ENCODE measurements at places on chromosomes 7 and 10. TPM values are rescaled to one million over a fixed set of nuclear protein-coding genes. Genes with fewer than 3 reads are reported as not detected.

GRCh38 chr7:44152971-44153947 lies 12.1 kb upstream of the MYL7 start:
- peaks cover 1% of the 10 kb centered on the region for H3K27me3 ChIP-seq
- no peak overlapping the region for H3K4me3 ChIP-seq
- no peak overlapping the region for H3K27ac ChIP-seq

- H3K4me1 ChIP-seq, result no peaks in the 10 kb centered on the region
- no peak overlapping the region for H3K4me3 ChIP-seq
- H3K27me3 ChIP-seq, result no peaks in the 10 kb centered on the region
- no peak overlapping the region for H3K27ac ChIP-seq
- DNase-seq, result no peak
- H3K36me3 ChIP-seq, result no peaks in the 10 kb centered on the region
Measured at GRCh38 chr10:131773370-131774343, 127.2 kb upstream of the PPP2R2D start.

DNA sequence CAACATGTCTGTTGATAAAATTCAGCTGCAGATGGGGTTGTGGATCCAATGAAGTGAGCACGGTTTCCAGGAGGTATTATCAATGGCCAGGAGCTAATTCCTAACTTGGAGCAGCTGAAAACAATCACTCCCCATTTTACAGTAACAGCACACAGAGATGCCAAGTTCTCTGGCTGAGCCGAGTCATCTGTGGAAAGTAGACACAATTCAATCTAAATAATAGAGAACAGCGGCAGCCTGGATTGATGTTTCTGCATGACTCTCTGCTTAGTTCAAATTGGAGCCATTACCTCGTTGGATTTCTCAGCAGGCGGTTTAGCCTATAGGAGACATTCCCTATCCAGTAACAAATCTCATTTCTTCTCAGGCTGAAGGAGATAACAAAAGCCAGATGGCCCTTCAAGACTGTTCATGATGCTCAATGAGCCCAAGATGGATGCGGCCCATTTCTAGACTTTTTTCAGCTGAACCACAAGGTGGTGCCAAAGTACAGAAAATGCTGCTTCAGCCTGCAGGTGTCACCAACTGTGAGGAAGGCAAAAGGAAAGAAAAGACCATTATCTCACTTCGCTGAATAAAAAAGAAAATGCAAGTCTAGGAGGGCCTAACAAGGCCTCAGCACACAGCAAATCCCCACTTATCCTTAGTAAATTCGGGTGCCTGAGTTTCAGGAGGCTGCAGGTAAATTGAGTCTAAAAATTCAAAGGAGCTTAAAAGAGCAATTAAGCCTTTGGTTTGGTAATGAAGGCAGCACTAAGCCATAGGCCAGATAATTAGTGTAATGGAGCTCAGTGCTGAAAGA lies 83.7 kb downstream of the SLC16A9 start:
- H3K4me3 ChIP-seq, result no peak overlapping the region
- no peaks in the 10 kb centered on the region for H3K36me3 ChIP-seq
- H3K27me3 ChIP-seq, result no peaks in the 10 kb centered on the region
- H3K4me1 ChIP-seq, result no peaks in the 10 kb centered on the region

DNA sequence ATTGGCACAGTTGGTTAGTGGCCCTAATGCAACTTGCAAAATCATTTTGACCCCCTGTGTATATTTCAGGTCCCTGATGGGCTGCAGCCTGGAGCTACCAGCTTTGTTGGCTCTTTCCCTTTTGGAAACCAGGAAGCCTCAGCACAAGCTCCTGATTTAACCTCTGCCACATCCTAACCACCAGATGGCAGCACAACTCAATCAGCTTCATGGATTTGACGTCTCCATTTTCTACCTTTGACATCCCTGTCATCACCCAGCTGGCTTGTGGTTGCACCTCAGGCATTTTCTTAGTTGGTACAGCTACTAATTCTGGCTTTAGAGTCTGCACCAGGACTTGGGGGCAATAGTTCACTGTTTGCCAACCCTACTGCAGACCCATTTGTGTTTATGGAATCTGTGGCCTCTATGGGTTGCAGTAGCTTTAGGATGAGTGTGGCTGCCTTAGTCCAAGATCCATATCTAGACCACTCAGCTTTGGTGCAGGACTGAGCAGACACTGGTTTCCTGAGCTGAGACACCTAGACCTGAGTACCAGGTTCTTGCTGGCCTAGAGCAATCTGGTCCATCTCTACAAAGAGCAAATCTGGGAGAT lies 456.2 kb downstream of the REEP3 start:
- no peak overlapping the region for H3K4me3 ChIP-seq
- DNase-seq, result no peak
- H3K27me3 ChIP-seq, result no peaks in the 10 kb centered on the region
- no peaks in the 10 kb centered on the region for H3K4me1 ChIP-seq

DNA sequence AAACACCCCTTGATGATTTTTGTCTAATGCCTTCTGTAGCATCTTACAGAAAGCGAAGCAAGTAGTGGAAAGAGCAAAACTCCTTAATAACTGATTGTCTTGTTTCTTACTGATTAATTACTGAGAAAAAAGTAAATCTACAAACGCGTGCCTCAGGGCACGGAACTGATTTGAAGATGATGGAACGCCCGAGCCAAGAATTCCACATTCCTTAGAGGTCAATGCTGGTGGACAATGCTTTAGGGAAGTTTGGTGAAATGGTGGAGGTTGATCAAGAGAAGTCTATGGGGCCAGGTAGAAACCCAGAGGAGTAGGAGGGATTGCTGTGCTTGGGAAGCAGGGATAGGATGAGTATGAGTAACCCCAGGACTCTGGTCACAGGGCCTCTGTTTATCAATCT lies 5.0 kb upstream of the SORBS1 start:
- no peaks in the 10 kb centered on the region for H3K36me3 ChIP-seq
- H3K27ac ChIP-seq, result no peak overlapping the region
- no peak for DNase-seq
- H3K4me1 ChIP-seq, result no peaks in the 10 kb centered on the region

DNA sequence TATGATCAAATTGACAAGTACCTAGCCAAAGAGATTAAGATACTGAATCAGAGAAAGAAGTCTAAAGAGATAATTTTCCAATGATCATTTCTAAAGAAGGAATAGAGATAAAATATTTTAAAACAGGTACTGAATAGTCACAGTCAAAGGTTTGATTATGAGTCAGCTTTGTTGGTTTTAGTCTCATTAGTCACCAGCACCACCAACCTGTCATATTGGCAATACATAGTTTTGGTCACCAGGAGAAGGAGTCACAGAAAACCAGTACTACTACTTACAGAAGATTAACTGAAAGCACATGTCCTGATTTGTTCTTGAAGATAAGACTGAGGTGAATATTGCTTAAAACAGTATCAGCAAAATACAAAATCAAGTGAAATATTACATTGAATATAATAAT lies 34.6 kb downstream of the ZEB1 start:
- no peak overlapping the region for H3K4me3 ChIP-seq
- H3K27ac ChIP-seq, result no peak overlapping the region
- no peaks in the 10 kb centered on the region for H3K36me3 ChIP-seq
- DNase-seq, result no peak
- peaks cover 14% of the 10 kb centered on the region for H3K4me1 ChIP-seq

DNA sequence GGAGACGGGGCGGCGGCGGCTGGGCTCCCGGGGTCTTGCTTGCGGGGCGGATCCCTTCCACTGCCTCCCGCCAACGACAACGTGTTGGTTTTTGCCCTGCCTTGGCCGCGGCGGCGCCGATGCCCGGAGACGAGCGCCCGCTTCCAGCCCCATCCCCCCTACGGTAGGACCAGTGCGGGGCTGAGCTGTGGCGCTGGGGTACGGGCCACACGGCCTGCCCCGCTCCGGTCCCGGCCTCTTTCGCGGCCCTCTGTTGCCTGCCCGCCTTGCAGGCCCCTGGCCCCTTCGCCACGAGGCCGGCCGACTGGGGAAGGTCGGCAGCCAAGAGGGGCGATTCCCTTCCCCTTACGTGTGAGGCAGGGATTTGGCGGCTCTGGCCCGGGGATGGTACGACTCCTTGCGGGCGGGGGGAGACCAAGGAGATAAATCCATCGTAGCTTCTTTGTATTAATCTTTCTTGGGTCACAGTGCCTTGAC lies 488 bp downstream of the EIF4H start:
- no peaks in the 10 kb centered on the region for H3K36me3 ChIP-seq
- peak; percentile 47 for DNase-seq
- peaks cover 66% of the 10 kb centered on the region for H3K4me1 ChIP-seq
- H3K4me3 ChIP-seq, result peak overlapping the region; percentile 92

DNA sequence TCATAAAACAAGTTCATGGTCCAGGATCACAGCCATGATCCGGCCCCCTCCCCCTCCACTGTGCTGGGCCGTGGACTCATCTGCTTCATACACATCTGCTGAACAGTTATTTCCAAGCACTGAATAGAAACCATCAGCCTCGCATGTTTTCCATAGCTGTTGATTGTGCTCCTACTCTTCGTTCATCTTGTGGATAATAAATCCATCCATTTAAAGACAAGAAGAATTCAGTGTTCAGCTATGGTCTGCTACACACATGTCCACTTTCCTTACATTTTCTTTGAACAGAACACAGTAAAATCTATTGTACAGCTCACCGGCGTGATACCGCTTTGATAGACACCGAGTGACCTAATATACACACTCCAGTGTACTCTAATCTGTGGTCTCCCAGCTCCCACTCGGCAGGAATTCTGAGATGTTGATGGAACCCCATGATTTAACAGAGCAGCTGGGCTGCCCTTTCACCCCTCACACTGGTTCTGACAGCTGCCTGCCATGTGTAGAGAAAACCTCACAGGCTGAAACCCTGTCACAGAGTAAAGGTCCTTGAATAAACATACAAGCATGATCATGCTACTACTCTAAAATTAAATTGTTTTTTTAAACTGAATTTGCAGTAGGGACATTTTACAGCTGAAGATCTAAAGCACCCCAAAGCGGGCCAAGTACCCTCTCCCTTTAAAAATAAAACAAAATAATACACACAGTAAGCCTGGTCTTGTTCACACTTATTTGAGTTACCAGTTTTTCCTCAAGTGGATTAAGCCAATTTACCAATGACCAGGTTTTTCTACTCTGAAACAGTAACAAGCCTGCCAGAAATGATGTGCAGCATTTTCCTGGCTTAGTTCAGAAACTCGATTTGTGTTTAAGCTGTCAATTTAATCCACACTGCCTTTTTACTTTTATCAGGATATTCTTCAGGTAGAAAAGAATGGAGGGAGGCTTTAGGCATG lies 95.1 kb upstream of the FZD1 start:
- no peaks in the 10 kb centered on the region for H3K27me3 ChIP-seq
- no peaks in the 10 kb centered on the region for H3K4me1 ChIP-seq
- DNase-seq, result no peak

DNA sequence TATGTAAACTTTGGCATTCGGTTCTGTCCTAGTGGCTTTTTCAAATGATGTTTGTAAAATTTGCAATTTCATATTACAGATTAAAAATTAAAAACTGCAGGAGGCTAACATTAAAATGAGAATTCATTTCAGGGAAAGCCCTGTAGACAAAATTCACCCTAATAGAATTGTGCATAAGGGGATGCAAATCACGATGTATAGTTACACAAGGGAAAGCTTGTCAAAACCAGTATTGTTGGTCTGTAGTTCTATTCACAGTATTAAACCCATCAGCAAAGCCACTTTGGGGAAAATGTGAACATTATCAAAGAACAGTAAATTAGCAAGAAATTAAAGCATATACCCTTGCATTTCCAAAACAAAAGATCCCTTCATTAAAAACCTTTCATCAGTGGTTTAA lies 39.9 kb upstream of the MKI67 start:
- H3K27ac ChIP-seq, result no peak overlapping the region
- no peaks in the 10 kb centered on the region for H3K36me3 ChIP-seq
- no peak overlapping the region for H3K4me3 ChIP-seq

DNA sequence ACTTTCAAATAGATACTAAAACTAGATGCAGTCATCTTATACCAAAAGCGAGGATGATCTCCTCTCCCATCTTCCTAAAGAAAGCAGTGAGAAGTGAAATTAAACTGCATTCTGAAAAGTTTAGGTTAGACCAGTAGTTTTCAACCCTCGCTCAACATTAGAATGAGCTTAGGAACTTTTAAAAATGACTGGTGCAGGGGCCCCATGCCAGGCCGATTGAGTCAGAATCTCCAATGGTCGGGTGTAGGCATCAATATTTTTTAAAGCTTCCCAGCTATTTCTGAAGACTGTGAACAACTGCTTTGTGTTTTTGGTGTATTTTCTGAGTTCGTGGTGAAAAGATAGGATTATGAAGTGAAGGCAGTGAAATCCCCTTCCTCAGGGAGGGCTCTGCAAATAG lies 146.0 kb downstream of the VTI1A start:
- H3K27me3 ChIP-seq, result no peaks in the 10 kb centered on the region
- DNase-seq, result no peak
- H3K4me1 ChIP-seq, result no peaks in the 10 kb centered on the region
- H3K27ac ChIP-seq, result no peak overlapping the region
- no peak overlapping the region for H3K4me3 ChIP-seq
- peaks cover 3% of the 10 kb centered on the region for H3K36me3 ChIP-seq

GRCh38 chr10:15448598-15448997 lies 77.5 kb upstream of the FAM171A1 start:
- no peaks in the 10 kb centered on the region for H3K4me1 ChIP-seq
- H3K4me3 ChIP-seq, result no peak overlapping the region
- no peak overlapping the region for H3K27ac ChIP-seq
- H3K27me3 ChIP-seq, result peaks cover 2% of the 10 kb centered on the region

- peaks cover 3% of the 10 kb centered on the region for H3K4me1 ChIP-seq
- peaks cover 3% of the 10 kb centered on the region for H3K36me3 ChIP-seq
- H3K27me3 ChIP-seq, result peaks cover 26% of the 10 kb centered on the region
- H3K27ac ChIP-seq, result no peak overlapping the region
- no peak overlapping the region for H3K4me3 ChIP-seq
Measured at GRCh38 chr7:93894966-93895640, 4.5 kb upstream of the TFPI2 start.

Gene UTF1
- not detected for polyA plus RNA-seq

Gene LEP
- not detected for polyA plus RNA-seq

Gene PIK3AP1
- 98.3 TPM for polyA plus RNA-seq

Gene HOXA10
- polyA plus RNA-seq, result 4.2 TPM

Gene RNF133
- not detected for polyA plus RNA-seq

Gene TAS2R41
- polyA plus RNA-seq, result not detected
